Stimulated activated CD4-positive, alpha-beta T cell treated with anti-CD3 and anti-CD28 coated beads, TNF-alpha, amount 100 ng/mL, for 4 hours (primary cell): ENCODE measurements at places on chromosomes 7 and 10.
A peak's percentile ranks its signal among the peaks of the same experiment; 100 is the strongest.

DNA sequence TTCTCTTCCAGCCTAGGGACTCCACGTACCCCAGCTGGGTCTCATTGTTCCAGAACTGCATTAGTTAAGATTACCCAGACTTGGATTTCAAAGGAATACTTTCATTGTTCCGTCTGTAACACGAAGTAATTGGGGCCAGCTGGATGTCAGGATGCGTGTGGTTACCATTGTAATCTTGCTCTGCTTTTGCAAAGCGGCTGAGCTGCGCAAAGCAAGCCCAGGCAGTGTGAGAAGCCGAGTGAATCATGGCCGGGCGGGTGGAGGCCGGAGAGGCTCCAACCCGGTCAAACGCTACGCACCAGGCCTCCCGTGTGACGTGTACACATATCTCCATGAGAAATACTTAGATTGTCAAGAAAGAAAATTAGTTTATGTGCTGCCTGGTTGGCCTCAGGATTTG is 21.0 kb downstream of the LRRC17 start:
- DNase-seq = no peak

DNA sequence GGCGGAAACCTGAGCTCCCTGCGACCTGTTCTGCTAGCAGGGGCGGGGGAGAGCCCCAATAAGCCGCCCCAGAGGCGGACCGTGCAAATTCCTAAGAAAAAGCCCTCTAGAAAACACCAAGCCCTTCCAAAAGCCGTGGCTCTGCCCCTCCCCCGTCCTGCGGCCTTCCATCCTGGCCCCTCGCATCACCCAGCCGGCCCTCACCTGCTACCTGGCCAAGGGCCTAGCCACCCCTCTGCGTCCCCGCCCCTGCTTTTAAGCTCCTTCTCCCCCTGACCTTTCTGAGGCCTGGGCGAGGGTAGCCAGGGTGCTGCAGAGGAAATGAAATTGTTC is 24.9 kb downstream of the SKIDA1 start:
- DNase-seq = no peak

GRCh38 chr7:2444476-2444875 is 31.7 kb downstream of the GRIFIN start:
- DNase-seq = no peak

GRCh38 chr10:9792181-9792580 is 1225.5 kb upstream of the CELF2 start:
- no peak for DNase-seq

- no peak for DNase-seq
Observed at GRCh38 chr10:124092250-124092859, 1.0 kb downstream of the CHST15 start.

GRCh38 chr10:85661123-85661522 is 705.5 kb downstream of the GRID1 start:
- no peak for DNase-seq

- no peak for DNase-seq
Observed at GRCh38 chr10:48523820-48524758, 80.8 kb downstream of the ARHGAP22 start.

DNA sequence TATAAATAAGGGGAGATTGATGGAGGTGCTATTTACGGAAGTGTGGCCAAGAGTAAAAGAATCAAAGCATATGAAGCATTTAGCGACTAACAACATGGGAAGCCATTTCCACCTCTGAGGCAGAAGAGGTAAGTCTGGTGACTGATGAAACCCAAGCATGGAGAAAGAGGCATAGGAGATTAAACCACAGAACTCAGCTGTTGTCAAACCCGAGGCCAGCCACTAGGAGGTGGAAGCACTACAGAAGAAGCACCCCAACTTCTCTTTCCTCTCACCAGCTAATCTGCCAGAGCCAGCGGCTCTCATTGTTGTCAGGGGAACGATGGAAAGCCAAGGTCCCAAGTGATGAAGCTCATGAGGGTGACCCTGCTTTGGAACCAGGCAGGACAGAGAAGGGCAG is 19.6 kb upstream of the CNTNAP2 start:
- no peak for DNase-seq

GRCh38 chr10:104322416-104322782 is 15.9 kb downstream of the ITPRIP start:
- DNase-seq = no peak

DNA sequence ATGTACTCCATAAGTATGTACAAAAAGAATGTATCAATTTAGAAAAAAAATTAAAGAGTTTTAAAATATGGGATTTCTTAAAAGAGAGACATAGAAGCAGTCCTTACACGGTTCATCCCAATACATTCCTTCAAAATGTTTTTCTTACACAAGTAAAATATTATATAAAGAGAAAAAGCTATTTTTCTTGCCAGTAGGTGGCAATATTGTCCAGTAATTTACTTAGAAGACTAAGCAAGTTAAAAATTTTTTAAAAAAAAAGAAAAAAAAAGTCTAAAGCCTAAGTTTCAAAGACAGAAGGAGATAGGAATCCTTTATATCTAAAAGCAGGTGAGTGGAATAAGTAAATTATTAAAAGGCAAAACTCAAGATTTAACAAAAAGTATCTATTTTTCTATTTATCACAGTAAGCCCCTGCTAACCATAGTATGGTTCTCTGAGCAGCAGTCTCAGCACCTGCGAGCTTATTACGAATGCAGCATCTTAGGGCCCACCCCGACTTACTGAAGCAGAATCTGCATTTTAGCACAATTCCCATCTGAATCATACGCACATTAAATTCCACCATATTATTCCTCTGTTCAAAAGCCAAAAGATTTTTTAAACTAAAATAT is 240.6 kb downstream of the DGKI start:
- no peak for DNase-seq

DNA sequence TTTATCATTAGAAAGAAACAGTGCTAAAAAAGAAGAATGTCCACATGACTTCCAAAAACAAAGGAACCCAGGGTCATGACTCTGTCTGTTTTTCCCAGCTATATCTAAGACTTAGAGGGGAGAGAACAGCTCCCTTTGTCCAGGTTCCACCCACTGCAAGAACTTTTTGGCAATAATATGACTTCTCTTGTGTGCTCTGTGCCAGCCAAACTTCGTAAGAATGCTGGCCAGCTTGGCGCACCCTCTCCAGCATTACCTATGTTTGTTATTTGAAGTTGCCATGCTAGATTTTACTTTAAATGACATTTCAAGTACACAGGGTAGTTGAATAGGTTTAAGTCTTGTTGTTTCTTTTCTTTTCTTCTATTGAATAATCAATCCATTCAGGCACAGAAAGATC is 371.4 kb downstream of the KCNMA1 start:
- no peak for DNase-seq

- no peak for DNase-seq
Observed at GRCh38 chr7:591856-592628, 72.4 kb upstream of the PDGFA start.

- DNase-seq = no peak
Observed at GRCh38 chr7:143325240-143325639, 9.3 kb downstream of the CLCN1 start.

DNA sequence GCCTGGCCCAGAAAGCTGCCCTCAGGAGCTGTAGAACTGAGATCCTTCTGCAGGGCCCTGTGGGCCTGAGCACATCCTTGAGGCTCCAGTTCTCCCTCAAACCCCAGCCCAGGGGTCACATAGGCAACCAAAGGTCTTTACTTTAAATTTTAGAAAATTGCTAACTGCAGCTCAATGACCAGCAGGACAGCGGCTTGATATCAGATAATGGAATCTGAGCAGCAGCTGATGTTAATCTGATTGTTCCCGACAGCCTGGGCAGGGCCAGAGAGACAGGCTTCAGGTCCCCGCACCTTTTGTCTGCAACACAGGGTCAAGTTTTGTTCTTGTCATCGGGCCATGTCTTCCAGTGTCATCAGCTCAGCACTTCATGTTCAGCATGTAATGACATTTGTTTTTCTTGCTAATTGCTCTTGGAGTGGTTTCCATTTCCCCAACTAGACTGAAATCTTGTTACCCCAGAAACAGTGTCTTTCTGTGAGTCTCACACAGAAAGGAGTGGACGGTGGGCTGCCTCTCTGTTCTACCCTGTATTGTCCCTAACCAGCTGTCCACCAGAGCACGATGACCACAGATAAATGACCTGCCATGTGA is 91.0 kb downstream of the PAXIP1 start:
- no peak for DNase-seq

DNA sequence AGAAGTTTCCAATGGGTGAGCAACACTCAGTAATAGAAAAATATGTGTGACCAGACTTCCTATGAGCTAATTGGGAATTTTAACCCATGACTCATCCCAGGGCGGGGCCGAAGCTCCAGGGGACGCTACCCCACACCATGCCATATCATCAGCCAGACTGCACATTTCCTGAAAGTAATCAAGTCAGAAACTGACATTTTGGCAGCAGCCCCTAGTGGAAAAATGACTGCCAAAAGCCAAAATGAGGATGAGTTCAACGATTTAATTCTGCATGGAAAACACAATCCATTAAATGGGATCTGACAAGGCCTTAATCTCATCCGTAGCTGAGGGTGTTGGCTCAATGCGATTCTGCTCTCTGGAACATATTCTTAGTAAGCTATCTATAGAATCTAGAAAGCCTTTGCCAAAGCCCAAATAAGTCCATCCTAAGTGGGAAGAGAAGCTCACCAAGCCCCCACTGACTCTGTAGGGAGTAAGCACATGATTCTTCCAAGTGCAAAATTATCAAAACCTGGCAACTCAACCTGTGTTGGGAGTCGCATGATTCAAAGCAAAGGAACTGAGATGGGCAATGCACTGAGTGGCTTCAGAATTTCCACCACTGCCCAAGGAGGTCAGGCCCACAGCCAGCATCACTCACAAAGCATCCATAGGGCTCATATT is 93.1 kb upstream of the PDE1C start:
- DNase-seq = no peak

GRCh38 chr10:110460111-110460809 is 37.4 kb upstream of the DUSP5 start:
- DNase-seq = peak; percentile 64

GRCh38 chr10:17409170-17409733 is 45.1 kb downstream of the ST8SIA6 start:
- no peak for DNase-seq

DNA sequence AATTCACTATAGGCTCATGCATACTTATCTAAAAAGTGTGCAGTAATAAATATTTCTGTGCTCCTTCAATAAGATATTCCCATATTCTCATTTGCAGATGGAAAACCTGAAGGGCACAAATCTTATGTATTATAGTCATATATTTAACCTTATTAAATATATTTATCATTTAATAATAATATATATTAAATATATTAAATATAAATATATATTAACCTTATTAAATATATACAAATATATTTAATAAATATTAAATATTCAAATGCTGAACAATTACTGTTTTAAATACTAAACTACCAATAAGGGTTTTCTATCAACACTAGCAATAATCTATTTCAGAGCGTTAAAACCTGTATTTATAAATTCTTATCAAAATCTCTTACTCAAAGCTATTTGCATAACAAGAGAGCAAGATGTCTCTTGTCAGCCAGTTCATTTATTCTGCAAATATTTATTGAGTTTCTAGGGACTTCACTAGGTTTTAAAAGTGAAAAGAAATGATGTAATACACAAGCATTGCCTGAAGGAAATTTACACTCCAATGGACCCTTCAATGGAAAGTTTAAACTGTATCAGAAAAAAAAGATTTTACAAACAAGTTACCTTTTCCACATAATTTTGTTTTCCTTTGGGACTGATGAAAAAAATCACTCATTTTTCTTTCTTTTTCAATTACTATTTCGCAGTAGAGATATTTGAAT is 159.2 kb downstream of the AGMO start:
- no peak for DNase-seq

GRCh38 chr10:67527351-67527750 is 168.6 kb downstream of the CTNNA3 start:
- no peak for DNase-seq

- no peak for DNase-seq
Observed at GRCh38 chr7:26624431-26624830, 240.0 kb downstream of the SKAP2 start.

- no peak for DNase-seq
Observed at GRCh38 chr7:91324663-91325062, 60.4 kb downstream of the FZD1 start.

GRCh38 chr10:117627561-117627960 is 85.0 kb downstream of the EMX2 start:
- DNase-seq = no peak

GRCh38 chr10:117221156-117221711 is 19.7 kb upstream of the SLC18A2 start:
- no peak for DNase-seq

DNA sequence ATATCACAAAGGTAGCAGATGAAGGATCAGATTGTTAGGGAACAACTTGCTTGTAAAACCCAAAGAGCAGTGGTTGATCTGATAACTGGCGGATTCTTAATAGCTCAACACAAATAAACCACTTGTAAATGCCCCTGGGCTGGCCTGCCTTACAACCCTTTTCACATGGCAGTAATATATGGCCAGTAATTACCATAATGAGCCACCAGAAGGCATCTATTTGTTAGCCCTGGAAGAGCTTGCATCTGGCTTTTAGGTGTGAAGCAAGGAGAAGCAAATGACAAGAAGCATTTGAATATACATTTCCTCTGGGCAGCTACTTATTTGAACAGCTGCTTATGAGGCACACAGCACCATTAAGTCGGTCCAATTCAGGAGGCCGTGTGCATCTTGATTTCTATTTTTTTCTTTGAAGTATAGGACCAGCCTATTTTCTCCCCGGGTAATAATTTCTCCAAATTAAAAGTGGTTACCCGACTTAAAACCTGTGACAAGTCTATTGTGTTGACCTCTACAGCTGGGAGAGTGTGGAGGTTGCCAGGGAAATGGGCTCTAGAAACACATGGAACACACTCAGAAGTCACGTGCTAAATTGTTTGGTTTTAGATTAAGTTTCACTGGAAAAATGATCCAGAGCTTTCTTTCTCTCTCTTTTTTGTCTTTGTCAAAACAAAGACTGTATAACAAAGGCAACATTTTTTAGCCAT is 113.4 kb downstream of the SEM1 start:
- no peak for DNase-seq

DNA sequence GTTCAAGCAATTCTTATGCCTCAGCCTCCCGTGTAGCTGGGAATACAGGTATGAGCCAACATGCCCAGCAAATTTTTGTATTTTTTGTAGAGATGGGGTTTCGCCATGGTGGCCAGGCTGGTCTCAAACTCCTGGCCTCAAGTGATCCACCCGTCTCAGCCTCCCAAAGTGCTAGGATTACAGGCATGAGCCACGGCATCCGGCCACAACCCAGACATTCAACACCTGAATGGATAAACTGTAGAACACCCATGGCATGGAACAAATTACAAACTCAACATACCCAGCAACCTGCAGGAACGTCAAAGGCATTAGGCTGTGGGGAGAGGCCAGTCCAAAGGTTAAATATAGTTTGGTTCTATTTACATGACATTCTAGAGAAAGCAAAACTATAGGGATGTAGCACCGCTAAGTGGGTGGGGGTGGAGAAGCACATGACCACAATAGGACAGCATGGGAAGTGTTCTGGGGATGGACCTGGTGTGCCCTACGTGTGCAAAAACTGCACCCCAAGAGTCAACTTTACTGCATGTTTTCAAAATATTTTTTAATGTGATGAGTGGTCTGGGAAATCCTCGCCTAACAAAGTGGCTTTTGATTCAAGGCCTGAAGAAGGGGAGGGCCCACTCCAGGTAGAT is 6.5 kb upstream of the PGAM2 start:
- DNase-seq = no peak

GRCh38 chr10:88065383-88066049 is 202.1 kb downstream of the PTEN start:
- DNase-seq = no peak

GRCh38 chr7:52708846-52709245 is 326.6 kb upstream of the POM121L12 start:
- no peak for DNase-seq
